ENCODE measurements at places on chromosomes 4 and X.

- DNase-seq: no peak
Measured at GRCh38 chrX:72358313-72358712, 52.6 kb upstream of the CITED1 start.

DNA sequence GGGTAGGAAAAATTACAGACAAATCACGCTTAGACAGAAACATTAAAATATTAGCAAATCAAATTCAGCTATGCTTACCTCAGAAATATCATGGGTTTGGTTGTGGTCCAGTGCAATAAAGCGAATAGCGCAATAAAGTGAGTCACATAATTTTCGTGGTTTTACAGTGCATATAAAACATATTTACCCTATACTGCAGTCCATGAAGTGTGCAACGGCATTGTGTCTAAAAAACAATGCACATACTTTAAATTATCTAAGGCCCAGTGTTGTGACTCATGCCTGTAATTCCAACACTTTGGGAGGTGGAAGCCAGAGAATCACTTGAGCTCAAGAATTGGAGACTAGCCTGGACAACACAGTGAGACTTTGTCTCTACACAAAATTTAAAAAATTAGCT lies 195.7 kb upstream of the IL1RAPL1 start:
- no peak for DNase-seq

GRCh38 chrX:150058728-150059127 lies 120.4 kb upstream of the EOLA2 start:
- DNase-seq: no peak

GRCh38 chrX:27254656-27255055 lies 208.5 kb downstream of the PPP4R3C start:
- no peak for DNase-seq

GRCh38 chrX:31200430-31200829 lies 128.6 kb upstream of the FTHL17 start:
- no peak for DNase-seq

DNA sequence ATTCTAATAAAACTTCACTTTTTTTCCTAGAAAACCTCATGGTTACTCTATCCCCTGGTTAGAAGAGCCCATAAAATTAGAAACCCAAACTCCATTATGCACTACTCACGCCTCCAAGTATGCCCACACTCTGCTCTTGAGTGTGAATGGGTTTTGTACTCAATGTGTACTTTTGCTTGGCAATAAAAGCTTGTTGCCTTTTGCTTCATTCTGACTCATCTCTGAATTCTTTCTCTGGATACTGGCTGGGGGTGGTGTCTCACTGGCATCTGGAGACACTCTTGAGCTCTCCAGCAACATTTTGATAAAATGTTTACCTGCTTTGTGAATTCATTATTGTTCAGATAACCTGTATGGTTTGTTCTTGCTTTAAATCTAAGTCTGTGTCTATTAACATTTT lies 963.3 kb downstream of the TRAM1L1 start:
- no peak for DNase-seq

DNA sequence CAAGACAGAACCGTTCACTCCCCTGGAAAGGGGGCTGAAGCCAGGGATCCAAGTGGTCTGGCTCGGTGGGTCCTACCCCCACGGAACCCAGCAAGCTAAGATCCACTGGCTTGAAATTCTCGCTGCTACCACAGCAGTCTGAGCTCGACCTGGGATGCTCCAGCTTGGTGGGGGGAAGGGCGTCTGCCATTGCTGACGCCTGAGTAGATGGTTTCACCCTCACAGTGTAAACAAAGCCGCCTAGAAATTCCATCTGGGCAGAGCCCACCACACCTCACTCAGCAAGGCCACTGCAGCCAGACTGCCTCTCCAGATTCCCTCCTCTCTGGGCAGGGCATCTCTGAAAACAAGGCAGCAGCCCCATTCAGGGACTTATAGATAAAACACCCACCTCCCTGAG lies 13.4 kb upstream of the PBDC1 start:
- DNase-seq: no peak

GRCh38 chr4:182918791-182919302 lies 1.7 kb upstream of the DCTD start:
- no peak for DNase-seq

GRCh38 chr4:72357908-72358307 lies 211.1 kb downstream of the ADAMTS3 start:
- no peak for DNase-seq

DNA sequence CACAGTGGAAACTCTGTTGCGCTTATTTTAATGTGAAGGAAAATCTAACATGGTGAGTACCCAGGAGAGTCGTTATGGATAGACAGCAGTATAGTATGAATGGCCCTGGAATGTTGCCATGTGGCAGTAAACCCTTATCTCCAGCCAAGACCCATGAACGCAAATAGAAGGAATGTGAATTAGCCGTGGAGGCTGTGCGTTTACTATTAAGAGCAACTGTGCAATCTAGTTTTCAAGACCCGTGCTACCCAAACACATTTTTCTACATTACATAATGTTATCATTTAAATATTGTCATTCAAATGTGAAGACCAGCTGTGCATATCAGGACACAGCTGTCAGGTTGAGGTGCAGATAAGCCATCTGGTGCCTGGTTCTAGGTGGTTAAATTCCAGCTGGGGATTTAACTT lies 13.3 kb upstream of the AGA start:
- DNase-seq: no peak

DNA sequence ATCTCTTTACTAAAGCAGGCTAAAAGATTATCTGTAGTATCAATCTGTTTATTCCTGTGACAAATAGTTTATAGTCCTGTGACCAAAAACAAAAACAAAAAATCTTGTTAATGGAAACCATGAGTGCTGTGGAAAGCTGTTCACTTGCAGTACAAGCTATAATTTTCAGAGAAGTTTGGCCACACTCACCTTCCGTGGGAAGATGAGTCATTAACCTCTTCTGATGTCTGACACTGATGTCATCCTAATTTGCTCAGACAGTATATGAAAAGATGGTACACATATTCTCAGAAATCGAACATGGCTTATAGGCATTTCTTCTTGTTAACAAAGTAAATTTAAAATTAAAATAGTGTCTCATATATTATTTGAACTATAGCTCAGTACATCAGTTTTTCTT lies 19.9 kb upstream of the ENPP6 start:
- no peak for DNase-seq

- DNase-seq: no peak
Measured at GRCh38 chr4:3797831-3798790, 31.9 kb downstream of the ADRA2C start.

DNA sequence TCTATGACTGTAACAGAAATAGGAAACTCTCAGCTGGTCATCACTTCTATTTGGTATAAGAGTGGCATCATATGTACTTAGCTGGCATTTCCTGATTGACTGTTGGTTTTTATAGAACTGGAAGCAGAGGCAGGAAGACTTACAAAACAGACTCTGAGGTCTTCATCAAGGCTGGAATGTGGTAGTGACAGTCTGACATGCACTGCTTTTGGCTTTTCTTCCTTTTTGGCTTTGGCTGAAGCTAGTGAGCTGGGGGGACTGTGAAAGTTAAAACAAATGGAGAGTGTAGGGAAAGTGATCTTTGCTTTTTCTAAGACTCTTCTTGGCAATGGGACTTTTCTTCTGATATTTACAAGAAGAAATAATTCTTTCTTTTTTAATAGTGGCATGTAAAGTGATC lies 121.1 kb upstream of the SLC4A4 start:
- no peak for DNase-seq

GRCh38 chr4:184251670-184251980 lies 34.0 kb upstream of the ENPP6 start:
- DNase-seq: no peak

GRCh38 chr4:114334884-114335330 lies 263.7 kb upstream of the UGT8 start:
- DNase-seq: no peak

- DNase-seq: no peak
Measured at GRCh38 chr4:71020611-71021010, 27.2 kb downstream of the DCK start.

GRCh38 chr4:97605932-97606331 lies 537.3 kb downstream of the STPG2 start:
- no peak for DNase-seq

GRCh38 chr4:60134099-60134498 lies 1066.0 kb upstream of the ADGRL3 start:
- no peak for DNase-seq

GRCh38 chr4:103032574-103032973 lies 13.1 kb upstream of the SLC9B1 start:
- peak; percentile 21 for DNase-seq

DNA sequence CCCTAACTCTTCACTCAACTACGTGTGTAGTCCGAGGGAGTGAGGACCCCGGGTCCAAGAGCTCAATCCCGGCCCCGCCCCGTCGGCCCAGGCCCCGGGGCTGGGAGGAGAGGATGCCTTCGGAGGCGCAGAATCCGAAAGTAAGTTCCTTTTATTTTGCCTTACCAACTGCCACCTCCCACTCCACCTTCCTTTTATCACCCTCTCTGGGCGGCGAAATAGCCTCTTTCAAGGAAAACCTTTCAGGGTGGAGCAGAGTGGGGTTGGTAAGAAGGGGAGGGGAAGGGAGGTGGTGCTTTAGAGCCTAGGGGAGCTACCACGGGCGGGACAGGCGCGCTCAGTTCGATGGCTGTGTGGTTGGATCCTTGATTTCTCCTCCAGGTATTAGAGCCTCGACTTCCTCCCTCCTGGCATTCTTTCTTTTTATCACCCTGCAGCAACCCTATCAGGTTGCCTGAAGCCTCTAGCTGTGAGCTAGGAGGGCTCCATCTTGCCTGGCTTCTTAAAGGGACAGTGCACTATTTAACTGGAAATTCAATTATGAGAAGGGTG lies 191.2 kb downstream of the RRAGB start:
- no peak for DNase-seq

DNA sequence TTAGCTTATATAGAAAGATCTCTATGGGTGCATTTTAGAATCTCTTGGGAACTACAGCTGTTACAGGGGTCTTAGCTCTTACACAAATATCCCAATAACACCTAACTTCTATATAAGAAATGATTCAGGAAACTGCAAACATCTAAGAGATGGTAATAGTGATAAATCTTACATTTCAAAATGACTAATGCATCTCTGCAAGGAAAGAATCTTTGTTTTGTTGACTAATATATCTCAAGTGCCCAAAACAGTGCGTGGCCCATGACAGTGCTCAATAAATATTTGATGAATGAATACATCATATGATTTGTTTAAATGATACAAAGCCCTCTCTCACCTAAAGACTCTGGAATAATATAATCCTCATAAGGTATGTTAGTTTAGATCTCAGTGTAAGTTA lies 47.5 kb downstream of the CENPE start:
- no peak for DNase-seq

Data from SK-N-DZ (cell line).